Dorsolateral prefrontal cortex (tissue), 122 donors: ENCODE measurements at places on chromosomes 5 and 9.

- DNase-seq: no peak
Measured at GRCh38 chr5:23717486-23717885, 210.1 kb downstream of the PRDM9 start.

GRCh38 chr5:6728011-6728794 lies 15.0 kb downstream of the TENT4A start:
- no peak for DNase-seq

DNA sequence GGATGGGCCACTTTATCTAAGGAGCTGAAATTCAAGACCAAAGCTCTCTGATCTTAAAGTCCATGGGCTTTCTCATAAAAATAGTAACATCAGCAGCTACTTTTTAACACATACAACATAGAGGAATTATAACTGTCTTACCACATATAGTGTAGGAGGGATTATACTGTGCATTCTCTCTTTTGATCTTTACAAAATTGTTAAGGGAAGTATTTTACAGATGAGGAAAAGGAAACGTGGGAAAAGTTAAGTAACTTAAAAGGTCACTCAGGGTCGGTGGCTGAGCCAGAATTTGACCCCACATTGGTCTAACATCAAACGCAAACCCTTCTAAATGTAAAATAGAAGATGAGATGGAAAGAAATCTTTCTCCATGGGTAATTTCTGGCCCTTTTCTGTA lies 38.4 kb downstream of the ZNF608 start:
- DNase-seq: no peak

- no peak for DNase-seq
Measured at GRCh38 chr5:20369518-20369885, 381.5 kb upstream of the CDH18 start.

GRCh38 chr5:133612249-133612860 lies at the start of gene FSTL4:
Gene FSTL4, minus strand, starts transcription at chr5:133612541.
- DNase-seq: no peak

DNA sequence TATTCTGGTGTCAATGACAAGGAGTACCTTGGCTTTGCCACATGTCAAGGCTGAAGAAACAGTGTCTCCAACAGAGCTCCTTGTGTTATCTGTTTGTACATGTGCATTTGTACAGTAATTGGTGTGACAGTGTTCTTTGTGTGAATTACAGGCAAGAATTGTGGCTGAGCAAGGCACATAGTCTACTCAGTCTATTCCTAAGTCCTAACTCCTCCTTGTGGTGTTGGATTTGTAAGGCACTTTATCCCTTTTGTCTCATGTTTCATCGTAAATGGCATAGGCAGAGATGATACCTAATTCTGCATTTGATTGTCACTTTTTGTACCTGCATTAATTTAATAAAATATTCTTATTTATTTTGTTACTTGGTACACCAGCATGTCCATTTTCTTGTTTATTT lies 19.8 kb downstream of the CD274 start:
- no peak for DNase-seq

GRCh38 chr5:56286015-56286884 lies 53.1 kb upstream of the ANKRD55 start:
- no peak for DNase-seq
